ENCODE measurements at places on chromosomes 4 and X. TPM values are rescaled to one million over a fixed set of nuclear protein-coding genes. Genes with fewer than 3 reads are reported as not detected.

DNA sequence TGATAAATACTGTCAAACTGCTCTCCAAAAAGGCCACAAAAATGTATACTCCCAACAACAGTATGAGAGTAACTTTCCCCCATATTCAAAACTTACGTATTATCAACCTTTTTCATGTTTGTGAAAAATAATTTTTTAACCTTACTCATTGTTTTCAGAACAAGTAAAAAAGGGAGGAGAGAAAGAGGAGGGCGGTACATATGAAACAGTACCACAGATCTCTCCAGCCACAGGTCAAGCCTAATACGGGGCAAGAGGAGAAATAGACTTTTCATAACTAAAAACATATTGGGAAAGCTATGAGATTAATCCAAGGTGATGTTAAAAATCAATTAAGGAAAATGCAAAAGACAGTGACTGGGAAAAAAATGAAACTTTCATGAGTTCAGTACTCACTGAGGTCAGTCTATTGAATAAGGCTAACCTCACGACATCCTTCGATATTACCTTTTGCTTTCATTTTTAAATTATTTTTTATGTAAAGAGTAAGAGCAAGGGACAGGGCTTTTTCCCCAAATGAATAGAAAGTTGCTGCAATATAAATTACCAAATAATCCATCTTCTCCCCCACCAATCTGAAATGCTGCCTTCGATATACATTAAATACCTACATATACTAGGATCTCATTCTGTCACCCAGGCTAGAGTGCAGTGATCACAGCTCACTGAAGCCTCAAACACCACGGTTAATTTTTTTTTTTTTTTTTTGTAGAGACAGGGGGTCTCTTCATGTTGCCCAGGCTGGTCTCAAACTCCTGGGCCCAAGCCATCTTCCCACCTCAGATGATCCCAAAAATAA is 25.3 kb downstream of the FBXW7 start:
- no peaks in the 10 kb centered on the region for H3K27me3 ChIP-seq
- H3K36me3 ChIP-seq: no peaks in the 10 kb centered on the region
- no peak overlapping the region for H3K4me3 ChIP-seq
- H3K4me1 ChIP-seq: peaks cover 11% of the 10 kb centered on the region

The SFRP2 gene
- not detected for total RNA-seq

- no peak overlapping the region for H3K27ac ChIP-seq
- H3K4me3 ChIP-seq: no peak overlapping the region
- H3K36me3 ChIP-seq: no peaks in the 10 kb centered on the region
- DNase-seq: no peak
Observed at GRCh38 chr4:108240366-108240765, 71.6 kb upstream of the LEF1 start.

The CABS1 gene
- not detected for total RNA-seq

DNA sequence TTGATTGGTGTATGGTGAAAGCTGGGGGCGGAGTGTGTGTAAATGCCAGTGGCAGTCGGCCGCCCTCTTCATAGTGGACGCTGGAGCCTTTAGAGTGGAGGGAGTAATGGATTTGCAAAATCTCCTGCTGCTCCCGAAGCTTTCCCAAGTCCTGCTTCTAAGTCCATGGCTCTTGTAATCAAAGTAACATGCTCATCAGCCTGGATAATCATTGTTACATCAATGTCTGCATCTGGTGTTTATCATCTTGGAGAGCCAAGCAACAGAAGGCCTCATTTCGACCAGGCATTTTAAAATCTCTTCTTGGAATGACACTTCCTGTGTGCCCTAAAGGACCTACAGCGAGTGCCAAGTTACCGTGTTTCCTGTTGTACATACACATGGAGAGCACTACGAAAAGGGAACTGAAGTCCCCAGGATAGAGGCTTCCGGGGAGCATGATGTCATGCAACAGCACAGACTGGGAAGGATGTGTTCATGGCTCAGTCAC is 32.2 kb downstream of the UNC5C start:
- no peak for DNase-seq
- no peaks in the 10 kb centered on the region for H3K36me3 ChIP-seq
- no peaks in the 10 kb centered on the region for H3K4me1 ChIP-seq
- H3K27ac ChIP-seq: no peak overlapping the region
- H3K27me3 ChIP-seq: no peaks in the 10 kb centered on the region

The CLTRN gene
- total RNA-seq: not detected

The NOX1 gene
- not detected for total RNA-seq

The ZXDA gene
- total RNA-seq: 3.8 TPM

DNA sequence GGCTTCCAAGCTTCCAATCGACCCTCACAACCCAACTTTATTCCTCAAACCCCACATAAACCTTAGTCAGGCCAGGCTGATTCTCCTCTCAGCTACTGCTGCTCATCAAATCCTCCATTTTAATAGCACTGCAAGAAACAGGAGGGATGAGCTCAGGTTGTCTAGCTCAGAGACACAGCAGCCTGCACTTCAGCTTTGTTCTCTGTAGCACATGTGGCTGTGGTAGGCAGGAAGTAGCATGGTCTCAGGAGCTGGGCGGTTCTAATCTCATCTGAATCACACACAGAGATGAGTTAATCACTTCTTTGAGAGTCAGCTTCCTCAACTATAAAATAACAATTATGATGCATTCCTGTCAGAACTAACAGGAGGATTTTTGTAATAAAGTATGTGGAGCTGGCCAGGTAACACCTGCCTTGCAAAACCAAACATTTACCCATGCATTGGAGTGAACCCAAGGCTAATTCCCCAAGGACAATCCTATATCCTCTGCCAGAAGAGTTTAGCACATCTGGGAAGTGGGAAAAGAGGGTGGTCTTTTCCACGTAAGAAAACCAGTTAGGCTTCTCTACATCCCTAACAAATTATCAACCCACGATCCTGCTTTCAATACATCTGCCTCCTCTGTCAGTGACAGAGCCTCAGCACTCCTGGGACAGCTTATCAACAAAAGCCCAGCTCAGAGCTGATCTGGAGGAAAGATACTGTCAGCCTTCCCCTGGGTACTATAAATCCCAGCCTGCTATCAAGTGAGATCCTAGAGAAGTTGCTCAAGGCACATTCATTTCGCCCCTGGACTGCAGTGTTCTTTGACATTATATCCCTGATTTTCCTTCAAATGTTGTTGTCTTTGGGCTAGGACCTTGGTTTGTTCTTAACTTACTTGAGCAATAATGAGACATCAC is 32.8 kb downstream of the ELOVL6 start:
- no peaks in the 10 kb centered on the region for H3K36me3 ChIP-seq
- H3K27ac ChIP-seq: peak overlapping the region; percentile 28
- H3K4me3 ChIP-seq: no peak overlapping the region
- no peaks in the 10 kb centered on the region for H3K27me3 ChIP-seq

- no peak overlapping the region for H3K27ac ChIP-seq
- H3K4me3 ChIP-seq: no peak overlapping the region
- no peaks in the 10 kb centered on the region for H3K27me3 ChIP-seq
- no peaks in the 10 kb centered on the region for H3K4me1 ChIP-seq
- H3K36me3 ChIP-seq: no peaks in the 10 kb centered on the region
- DNase-seq: no peak
Observed at GRCh38 chr4:84317513-84317912, 181.6 kb downstream of the NKX6-1 start.

The GAB1 gene
- 2.3 TPM for total RNA-seq

GRCh38 chr4:158895797-158896576 is 127.2 kb downstream of the FNIP2 start:
- H3K4me1 ChIP-seq: peaks cover 10% of the 10 kb centered on the region
- H3K27me3 ChIP-seq: no peaks in the 10 kb centered on the region
- peak; percentile 31 for DNase-seq
- H3K36me3 ChIP-seq: peaks cover 9% of the 10 kb centered on the region

DNA sequence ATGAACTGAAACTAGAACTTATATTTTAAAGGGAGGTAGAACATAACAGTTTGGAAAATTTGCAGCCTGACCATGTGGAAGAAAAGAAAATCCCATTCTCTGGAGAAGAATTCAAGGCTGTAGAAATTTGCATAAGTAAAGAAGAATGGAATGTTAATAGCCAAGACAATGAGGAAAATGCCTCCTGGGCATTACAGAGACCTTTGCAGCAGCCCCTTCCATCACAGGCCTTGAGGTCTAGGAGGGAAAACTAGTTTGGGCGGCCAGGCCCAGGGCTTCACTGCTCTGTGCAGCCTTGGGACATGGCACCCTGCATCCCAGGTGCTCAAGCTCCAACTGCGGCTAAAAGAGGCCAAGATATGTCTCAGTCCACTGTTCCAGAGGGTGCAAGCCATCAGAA is 1506.8 kb downstream of the PCDH18 start:
- no peak overlapping the region for H3K27ac ChIP-seq
- H3K27me3 ChIP-seq: no peaks in the 10 kb centered on the region
- no peaks in the 10 kb centered on the region for H3K4me1 ChIP-seq
- DNase-seq: no peak
- H3K36me3 ChIP-seq: no peaks in the 10 kb centered on the region

The TMPRSS11F gene
- total RNA-seq: not detected

DNA sequence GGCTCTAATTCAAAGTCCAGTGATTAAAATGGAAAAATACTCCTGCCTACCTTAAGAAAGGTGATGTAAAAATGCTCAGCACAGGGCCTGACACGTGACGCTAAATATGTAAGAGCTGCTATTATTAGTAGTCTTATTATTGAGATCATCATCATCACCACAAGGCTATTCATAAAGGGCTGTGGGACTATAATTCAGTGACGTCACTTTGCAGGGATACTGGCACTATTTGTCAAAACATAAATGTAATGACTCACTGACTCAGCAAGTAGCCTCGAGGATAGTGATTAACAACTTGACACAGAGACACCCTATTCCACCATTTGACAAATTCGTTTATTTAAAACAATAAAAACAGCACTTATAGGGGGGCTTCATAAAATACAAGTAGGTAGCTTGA is 258.9 kb downstream of the SPANXN1 start:
- H3K36me3 ChIP-seq: no peaks in the 10 kb centered on the region
- no peak for DNase-seq
- no peaks in the 10 kb centered on the region for H3K4me1 ChIP-seq
- H3K27me3 ChIP-seq: no peaks in the 10 kb centered on the region
- no peak overlapping the region for H3K4me3 ChIP-seq

GRCh38 chr4:72118017-72118416 is 86.2 kb downstream of the NPFFR2 start:
- H3K27me3 ChIP-seq: no peaks in the 10 kb centered on the region
- H3K4me3 ChIP-seq: no peak overlapping the region
- no peak for DNase-seq
- peaks cover 10% of the 10 kb centered on the region for H3K4me1 ChIP-seq
- no peak overlapping the region for H3K27ac ChIP-seq
- no peaks in the 10 kb centered on the region for H3K36me3 ChIP-seq

The LIMCH1 gene
- 37.4 TPM for total RNA-seq

- H3K36me3 ChIP-seq: no peaks in the 10 kb centered on the region
- H3K27me3 ChIP-seq: no peaks in the 10 kb centered on the region
- no peak overlapping the region for H3K4me3 ChIP-seq
- no peak for DNase-seq
- H3K4me1 ChIP-seq: no peaks in the 10 kb centered on the region
- H3K27ac ChIP-seq: no peak overlapping the region
Observed at GRCh38 chr4:6898763-6899162, 10.9 kb upstream of the TBC1D14 start.

DNA sequence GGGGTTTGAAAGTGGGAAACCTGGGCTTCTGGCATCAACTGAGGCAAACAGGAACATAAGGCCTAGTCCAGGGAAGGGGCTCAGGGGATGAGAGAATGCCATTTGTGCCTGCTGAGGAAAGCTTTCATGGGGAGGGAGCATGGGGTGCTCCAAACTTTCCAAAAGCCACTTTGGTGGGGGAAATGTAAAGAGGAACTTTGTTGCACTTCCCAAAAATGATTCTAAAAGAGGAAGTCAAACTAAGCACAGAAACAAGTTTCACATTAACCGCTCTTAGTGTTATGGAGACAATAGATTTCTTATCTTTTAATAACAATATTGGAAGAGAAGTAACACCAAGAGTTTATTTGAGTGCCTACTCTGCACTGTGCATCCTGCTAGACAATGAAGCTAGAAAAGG is 32.3 kb downstream of the GAB3 start:
- H3K27ac ChIP-seq: no peak overlapping the region
- no peaks in the 10 kb centered on the region for H3K27me3 ChIP-seq
- no peak for DNase-seq
- H3K4me3 ChIP-seq: no peak overlapping the region
- no peaks in the 10 kb centered on the region for H3K36me3 ChIP-seq
